ENCODE measurements at places on chromosomes 7 and 10.

DNA sequence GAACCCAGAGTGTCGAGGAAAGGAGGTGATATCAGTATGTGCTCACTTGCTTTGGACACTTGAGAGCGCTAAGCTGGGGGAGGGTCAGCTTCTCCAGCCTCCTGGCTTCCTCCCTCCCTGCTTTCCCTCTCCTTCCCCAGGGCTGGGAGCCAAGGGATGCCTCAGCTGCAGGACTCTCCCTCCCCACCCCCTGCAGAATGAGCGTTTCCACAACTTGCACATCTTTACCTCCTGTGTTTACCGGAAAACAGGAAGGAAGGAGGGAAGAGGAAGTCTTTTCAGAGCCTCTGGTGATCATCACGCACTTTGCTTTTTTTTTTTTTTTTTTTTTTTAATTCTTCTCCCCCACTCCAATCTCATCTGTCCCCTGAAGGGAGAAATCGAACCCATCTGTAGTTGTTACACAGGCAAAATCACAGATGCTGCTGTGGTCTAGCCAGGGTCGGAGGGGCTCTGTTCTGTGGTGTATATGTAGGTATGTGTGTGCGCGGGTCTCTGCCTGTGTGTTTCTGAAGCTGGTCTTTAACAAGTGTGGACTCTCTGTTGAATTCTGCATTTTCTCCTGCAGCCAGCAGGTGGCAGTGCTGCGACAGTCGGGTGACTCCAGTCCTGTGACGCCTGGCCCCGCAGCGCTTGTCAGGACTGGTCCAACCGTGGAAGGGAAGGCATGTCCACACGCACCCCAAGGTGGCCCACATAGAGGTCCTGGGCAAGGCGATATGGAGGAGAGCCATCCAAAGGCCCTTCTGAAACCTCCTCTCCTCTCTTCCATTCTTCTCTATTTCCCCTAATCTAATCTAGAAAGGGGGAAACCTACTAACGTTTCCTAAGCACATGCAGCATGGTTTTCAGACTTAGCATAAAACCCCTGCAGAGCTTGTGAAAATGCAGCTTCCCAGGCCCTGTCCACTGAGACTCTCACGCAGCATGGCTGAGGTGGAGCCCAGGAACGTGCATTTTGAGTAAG is 257.6 kb downstream of the PLXNA4 start:
- DNase-seq, result peak; percentile 71

DNA sequence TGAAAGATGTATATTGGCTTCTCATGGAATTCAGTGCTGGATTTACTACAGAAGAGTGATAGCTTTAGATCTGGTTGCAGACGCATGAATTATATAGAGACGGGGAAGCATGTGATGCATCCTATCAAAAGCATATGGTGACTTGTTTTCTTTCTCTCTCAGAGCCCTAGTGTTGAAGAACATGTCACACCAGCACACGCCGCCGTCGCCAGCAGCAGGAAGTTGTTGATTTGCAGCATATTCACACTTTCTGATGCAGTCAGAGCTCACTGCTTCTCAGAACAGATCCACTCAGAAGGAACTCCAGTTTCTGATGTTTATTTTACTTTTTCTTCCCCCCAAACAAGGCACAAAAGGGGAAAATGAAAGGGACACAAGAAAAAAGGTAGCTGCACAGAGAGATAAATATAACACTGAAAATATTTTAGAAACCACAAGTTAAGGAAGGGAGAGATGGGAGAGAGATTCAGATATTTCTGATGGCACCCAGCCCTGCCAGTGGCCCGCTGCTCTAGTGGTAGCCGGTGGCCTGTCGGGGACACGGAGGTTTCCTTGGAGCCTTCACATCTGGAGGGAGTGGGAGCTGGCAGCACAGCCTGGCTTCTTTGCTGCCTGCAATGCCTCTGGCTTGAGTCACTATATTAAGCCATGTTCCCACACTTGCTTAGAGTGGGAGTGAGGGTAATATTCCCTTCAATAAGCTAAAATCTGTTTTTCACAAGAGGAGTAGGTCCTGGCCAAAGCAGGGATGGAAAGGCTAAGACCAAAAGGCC is 123.2 kb downstream of the NRP1 start:
- DNase-seq, result peak; percentile 35

DNA sequence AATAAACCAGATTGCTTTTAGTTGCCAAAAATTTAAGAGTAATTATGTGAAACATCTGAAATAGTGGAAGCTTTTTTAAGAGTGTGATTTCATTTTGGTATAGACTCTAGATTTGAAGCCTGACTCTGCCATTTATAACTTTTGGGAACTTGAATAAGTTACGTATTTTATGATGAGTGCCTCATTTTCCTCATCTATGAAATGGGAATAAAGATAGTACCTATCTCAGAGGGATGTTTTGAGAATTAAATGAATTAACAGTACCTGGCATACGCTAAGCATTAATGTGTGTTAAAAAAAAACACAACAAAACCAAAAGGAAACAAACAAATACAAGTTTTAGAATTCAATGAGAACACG is 12.9 kb downstream of the PRKAR2B start:
- DNase-seq, result no peak

DNA sequence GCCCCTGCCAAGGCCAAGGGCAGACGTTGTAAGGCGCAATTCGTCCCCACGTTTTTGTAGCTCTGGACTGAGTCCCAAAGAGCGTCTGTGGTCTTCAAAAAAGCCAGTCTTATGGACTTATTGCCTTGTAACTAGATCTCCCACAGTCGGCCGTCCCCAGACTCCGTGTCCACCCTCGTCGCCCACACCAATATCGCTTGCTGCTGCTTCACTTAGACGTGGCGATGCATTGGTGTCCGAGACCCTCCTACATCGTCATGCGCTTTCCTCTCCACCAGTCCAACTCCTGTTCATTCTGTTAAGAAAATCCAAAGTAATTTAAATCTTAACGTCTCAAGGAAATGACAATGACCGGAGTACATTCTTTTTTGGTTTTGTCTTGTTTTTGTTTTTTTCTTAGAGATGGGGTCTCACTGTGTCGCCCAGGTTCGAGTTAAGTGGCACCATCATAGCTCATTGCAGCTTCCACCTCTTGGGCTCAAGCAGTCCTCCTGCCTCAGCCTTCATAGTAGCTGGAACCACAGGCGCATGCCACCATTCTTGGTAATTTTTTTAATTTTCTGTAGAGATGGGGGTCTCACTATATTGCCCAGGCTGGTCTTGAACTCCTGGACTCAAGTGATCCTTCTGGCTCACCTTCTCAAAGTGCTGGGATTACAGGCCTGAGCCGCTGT is 851 bp downstream of the KIFBP start:
- DNase-seq, result no peak

- DNase-seq, result no peak
Measured at GRCh38 chr7:4834601-4835397, 27.0 kb downstream of the PAPOLB start.

DNA sequence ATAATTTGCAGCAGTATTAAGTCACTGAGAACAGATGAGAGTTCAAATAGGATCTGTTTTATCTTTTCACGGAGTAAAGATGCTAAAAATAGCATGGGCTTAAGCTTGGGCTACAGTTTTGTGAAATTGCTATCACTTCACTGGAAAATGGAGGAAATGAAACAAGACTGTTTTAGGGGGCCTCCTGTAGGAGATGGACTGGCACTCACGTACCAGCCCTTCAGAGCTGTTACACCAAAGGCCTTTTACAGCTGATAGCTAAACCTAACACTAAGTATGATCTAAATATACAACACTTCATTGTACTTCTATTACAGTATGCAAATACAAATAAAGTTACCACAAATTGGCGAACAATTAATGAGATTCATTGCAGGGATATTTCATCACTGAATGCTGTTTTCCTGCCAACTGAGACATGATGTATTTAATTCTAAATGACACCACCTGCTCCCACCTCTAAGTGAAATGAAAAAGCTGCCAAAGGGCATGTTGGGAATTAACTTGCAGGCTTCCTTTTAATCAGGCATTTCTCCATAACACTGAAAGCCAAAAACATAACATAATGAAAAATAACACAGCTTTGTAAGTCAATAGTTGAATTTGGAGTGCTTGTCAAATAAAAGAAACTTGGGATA is 304.5 kb upstream of the LRRN3 start:
- no peak for DNase-seq

- DNase-seq, result no peak
Measured at GRCh38 chr10:68047122-68047521, 28.0 kb downstream of the HERC4 start.

- no peak for DNase-seq
Measured at GRCh38 chr10:13120786-13121499, 21.0 kb downstream of the OPTN start.

GRCh38 chr7:28065308-28065707 is 115.3 kb downstream of the JAZF1 start:
- no peak for DNase-seq

DNA sequence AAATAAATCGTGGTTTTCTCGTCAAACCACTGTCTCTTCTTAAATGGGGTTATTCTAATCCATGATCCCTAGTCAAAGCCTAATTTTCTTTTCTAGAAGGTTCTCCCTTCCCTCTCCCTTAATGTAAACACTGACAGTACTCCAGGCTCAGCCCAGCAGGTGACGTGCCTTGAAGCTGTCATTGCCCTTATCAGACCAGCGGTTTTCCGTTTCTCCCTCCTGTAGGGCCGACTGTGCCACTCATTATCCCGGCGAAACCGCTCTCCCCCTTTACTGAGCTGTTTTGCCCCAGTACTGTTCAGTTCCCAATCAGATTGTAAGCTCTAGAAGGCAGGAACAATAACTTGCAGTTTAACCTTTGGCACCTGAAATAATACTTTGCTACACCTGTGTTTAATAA is 153.5 kb upstream of the RHEB start:
- no peak for DNase-seq

DNA sequence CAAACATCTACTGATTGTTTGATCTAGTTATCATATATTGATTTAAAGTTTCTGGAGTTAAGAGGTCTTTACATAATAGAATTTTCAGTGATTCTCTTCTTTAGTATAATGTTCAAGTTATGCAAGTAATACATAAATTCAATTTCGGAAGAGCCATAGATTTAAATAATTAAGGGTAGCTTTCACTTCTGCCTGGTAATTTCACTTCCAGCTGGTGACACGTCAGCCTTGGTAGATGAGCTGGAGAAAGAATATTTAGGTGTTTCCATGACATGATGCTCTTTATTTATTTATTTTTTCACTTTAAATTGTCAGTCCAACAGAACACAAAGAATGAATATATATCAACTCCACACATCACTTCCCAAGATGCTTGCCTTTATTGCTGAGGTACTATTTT is 5.2 kb upstream of the OTUD1 start:
- DNase-seq, result no peak

DNA sequence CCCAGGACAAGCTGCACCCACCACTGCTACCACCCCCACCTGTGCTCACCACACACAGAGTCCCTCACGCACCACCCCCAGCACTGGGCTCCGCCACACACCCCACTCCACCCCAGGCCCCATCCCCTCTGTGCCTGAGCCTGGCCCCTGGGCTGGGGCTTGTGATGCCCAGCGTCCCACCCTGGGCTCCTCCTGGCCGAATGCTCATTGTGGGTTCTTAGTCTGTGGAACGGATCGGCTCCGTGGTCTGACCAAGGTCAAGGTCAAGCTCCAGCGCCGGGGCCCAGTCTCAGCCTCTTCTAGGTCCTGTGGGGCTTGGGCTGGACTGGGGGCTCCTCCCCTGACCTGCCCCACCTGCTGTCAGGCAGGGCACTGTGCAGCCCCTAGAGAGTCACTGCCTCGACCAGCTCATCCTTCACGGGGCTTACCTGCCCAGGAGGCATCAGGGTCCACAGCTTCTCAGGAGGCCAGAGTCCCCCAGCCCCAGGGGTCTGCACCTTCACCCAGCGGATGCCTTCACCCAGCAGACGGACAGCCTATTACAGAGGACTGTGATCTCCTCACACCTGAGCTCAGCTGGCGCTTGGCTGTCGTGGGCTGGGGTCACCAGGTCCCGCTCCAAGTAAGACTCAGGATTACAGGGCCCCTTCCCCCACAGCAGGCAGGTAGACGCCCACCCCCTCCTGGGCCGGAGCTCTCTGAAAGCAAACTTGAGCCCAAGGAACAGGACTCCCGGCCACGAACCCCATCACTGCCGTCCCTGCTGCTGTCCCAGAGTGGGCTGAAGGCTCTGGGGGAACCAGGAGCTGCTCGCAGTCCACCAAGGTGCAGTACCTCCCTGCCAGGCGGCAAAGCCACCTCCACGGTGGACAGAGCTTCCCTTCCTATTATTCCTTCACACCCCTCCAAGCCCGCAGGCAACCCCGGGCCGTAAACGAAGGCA is 15.3 kb upstream of the UTF1 start:
- no peak for DNase-seq

- DNase-seq, result no peak
Measured at GRCh38 chr7:91306266-91306665, 42.0 kb downstream of the FZD1 start.

DNA sequence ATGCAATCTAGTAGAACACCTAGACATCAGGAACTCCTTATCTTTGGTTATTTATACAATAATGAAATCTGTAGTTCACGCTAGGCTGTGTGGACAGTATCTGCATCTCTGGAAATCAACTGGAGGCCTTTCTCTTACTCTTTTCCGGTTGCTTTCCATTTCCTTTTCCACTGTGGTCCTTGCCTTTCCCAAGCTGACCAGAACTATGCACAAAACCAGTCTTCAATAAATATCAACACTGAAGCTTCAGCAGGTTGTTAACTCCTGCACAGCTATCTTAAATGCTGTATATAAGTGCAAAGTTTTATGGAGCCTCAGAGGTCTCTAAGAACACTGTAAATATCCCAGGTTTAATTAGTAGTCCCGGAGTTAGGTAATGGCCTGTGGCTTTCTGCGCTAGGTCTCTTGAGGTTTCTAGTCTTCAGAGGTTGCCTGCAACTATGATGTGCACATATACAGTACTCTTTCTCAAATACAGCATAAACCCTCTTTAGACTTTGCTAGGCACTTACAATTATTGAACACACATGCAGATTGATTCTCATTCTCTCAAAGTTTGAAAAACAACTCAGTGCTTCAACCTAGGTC is 2.4 kb downstream of the KLLN start:
- no peak for DNase-seq

DNA sequence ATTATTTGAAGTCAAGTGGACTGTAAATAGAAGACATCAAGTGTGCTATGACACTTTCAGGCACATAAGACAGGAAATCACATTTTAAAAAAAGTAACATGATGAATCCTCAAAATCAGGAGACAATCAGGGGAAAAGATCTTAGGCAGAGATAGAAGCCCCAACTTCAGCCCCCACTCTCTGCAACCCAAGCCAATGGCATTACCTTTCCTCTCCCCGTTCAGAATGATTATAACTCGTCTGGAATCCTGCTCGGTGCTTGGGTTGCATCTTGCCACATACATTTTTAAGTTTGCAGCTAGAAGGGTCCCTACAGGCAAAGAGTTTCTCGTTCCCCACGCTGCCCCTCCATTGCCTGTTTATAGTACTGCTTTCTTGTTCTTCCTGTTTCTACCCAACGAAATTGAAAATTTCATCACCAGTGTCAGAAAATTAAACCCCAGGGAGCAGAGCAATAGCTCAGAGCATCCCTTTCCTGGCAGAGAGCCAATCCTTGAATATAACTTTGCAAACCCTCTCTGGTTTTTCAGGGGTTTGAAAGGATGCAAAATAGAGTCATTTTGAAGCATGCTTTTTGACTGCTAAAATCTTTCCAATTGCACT is 260.5 kb upstream of the AOAH start:
- DNase-seq, result no peak
